COR-L47 (cell line): ENCODE measurements at places on chromosomes 2 and 18.

GRCh38 chr2:154846842-154847241 is 148.3 kb downstream of the KCNJ3 start:
- no peak for DNase-seq

DNA sequence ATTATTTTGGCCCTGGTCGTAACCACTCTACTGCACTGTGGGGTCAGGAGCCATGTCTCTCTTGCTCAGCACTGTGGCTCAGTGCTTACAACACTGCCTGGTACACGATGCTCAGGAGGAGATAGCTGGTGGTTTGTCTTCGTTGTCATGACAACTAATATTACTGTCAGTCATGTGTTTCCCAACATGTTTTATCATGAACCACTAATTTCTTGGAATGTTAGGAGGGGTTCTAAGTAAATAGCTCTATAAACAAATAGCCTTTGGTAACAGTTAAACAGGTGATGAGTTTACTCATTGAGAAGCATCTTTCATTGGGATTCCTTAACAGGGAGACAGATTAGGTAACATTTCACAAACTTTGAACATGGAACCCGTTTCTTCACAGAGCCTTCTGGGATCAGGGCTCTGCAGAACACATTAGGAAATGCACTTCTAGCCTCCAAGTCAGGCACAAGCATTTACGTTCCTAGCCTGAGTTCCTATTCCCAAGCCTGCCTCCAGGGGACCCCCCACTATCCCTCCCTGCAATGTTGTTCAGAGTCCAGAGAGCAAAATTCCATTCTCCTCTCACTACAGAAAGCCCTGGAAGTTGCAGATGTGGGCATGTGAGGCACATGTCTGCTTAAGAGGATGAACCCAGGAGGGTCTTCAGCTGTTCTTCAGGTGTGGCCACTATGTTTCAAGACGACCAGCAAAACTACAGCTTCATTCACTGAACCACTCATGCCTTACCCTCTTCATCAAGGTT is 6.4 kb upstream of the RBM44 start:
- no peak for DNase-seq

GRCh38 chr2:72629062-72629461 is 196.8 kb downstream of the EXOC6B start:
- DNase-seq, result no peak

DNA sequence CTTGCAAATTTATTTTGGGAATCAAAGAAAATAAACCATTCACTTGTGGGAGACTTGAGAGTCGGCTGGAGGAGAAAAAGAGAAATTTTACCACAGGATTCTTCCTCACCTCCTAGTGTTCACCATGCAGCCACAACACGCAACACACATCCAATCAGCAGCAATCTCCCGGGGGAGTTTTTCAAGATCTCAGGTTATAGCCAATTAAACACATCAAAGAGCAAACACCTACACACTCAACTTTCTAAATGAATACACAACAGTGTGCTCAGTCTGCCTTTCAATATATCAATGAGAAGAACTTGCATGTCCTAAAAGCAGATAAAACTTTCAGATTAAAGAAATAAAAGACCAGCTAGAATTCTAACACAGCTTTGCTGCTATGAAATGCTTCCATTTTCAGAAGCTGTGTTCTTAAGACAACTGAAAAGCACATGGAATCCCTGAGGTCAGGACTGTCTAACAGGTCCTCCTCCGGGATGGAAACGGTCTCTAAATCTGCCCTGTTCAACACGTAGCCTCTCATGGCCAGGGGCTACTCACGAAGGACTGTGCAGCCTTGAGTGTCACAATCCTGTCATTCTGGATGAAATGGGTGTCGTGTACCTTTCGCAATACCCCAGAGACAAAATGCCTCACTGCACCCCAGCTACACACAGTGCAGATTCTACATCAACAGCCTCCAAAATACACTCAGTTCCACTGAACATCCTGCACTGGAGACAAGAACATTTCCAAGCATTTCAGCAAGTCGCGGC is 84.2 kb downstream of the ZNF516 start:
- no peak for DNase-seq

DNA sequence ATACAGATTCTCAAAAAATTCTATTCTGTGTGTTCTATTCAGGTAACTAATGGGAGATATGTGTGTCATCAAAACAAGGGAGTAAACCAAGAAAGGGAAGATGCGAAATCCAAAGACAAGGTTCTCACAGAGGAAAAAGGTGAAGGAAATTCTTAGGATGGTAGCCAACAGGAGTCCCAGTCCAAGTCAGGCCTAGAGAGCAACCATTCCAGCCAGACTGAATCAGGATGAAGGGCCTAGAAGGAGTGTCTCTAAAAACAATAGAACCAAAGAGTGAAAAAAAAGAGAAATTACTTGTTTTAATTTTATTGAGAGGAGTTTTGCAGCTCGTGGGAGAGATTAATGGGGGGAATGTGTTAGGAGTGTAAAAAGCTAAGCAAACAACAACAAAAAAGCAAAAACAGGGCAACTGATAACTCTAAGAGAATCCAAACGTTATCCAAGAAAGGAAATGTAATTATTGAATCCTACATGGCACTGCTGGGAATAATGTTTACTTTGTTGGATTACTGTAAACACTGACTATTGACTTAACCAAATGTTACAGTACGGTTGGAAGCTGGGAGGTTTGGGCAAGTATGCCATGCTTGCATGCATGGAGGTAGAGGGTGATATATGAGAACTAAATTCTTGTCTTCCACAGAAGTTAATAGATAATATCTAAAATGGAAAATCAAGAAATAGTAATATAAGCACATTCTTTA is 12.3 kb downstream of the MAP3K20 start:
- DNase-seq, result no peak

DNA sequence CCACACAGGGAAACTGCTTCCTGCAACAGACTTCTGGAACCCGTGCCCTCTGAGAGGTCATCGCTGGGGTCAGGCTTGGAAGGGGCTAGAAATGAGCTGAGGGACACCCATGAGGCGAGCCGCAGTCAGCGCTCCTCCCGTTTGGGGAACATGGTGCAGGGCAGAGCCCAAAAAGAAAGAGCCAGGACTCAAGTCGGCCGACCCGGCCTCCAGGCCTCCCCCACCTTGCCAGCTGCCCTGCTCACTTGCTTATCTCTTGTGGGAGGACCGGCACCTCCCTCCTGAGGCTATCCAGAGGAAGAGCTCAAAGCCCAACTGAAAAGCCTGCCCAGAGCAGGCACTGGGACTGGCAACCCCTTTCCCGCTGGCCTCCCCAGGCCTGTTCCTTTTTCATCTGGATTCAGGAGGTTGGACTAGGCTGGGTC is 43.6 kb downstream of the SCTR start:
- no peak for DNase-seq

DNA sequence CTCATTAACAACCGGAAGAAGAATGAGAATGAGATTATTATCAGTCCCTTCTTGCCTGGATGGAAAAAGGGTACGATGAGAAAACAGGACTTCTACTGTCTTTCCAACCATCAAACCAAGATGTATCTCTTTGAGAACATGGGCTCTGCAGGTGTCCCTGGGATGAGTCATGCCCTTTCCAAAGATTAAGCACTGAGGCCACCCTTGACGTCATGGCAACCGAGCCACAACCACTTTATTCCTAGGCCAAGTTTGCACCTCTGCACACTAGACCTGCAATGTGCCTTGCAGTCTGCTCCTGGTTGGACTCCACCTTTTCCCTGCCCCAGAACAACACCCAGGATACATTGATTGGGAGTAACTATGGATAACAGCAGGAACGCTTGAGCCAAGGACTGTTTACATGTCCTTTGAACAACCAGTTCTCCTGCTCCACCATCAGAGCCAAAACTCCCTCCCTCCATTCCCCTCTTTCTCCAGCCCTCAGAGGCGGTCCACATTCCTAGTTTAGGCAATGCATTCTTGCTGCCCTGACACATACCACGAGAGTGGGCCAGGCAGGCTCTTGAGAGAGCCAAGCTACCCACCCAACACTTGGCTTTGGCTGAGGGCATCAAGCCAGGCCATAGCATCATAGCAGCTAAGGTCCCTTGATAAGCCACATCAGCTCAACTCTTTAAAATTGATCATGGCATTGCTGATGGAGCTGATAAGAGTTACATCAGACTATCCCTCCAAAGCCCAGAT is 310.7 kb downstream of the TNS1 start:
- no peak for DNase-seq

DNA sequence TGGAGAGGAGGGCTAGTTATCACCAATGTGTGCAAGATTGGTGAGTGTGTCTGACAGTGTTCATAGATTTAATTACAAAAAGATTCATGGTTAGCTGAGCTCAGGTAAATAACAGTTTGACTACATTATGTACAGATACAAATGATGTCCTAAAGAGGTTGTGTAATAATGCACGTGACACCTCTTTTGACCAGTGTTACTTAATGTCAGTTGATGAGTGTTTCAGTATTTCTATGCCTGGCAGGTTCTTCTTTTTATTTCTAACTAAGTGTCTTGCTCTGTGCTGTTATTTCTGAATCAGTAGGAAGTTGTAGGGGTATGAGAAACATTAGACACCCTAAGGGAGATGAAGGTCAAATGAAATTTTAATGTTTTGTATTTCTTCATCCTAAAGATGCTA is 7.9 kb upstream of the INHBB start:
- DNase-seq, result no peak

DNA sequence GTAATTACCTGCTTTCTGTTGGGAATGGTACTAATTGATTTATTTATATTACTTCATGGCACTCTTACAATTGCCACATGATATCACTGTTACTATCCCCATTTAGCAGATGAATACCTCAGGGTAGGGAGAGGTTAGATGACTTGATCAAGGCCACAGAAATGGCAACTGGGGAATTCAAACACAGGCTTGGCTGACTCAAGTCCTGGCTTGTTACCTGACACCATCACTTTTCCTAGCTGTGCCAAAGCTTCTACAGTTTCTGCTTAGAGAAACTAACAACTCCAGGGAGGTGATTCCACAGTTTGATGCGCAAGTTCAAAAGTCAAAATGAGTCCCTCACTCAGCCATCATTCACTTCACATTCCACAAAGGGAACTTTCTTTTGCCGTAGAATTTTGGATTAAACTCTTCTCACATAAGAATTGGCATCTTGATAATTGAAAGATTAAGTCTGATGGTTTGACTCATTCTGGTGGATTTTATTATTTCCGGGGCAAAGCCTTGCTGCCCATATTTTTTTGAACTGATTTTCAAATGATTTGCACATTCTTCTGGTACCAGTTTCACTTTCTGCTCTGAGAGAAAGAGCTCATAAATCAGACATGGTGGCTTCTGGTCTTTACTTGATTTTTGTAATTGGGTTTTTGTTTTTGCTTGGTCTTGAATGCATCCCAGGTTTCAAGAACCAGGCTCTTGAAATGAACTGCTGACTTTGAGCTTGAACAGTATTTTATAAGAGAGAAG is 656.8 kb downstream of the BCL11A start:
- no peak for DNase-seq
